ENCODE measurements at places on chromosomes 7 and 10.

GRCh38 chr7:1678571-1679325, 8.7 kb downstream of the ELFN1 start:
- DNase-seq: no peak

- DNase-seq: no peak
These were observed 29.1 kb upstream of the NRBF2 start for GRCh38 chr10:63103971-63104409.

DNA sequence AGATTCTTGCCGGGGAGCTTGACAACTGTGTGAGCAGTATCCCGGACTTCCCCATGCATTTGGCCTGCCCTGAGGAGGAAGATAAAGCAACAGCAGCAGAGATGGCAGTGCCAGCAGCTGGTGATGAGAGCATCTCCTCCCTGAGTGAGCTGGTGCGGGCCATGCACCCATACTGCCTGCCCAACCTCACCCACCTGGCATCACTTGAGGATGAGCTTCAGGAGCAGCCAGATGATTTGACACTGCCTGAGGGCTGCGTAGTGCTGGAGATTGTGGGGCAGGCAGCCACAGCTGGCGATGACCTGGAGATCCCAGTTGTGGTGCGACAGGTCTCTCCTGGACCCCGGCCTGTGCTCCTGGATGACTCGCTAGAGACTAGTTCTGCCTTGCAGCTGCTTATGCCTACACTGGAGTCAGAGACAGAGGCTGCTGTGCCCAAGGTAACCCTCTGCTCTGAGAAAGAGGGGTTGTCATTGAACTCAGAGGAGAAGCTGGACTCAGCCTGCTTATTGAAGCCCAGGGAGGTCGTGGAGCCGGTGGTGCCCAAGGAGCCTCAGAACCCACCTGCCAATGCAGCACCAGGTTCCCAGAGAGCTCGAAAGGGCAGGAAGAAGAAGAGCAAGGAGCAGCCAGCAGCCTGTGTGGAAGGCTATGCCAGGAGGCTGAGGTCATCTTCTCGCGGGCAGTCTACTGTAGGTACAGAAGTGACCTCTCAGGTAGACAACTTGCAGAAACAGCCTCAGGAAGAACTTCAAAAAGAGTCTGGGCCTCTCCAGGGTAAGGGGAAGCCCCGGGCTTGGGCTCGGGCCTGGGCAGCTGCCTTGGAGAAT, 6.7 kb downstream of the PPRC1 start:
- DNase-seq: no peak

DNA sequence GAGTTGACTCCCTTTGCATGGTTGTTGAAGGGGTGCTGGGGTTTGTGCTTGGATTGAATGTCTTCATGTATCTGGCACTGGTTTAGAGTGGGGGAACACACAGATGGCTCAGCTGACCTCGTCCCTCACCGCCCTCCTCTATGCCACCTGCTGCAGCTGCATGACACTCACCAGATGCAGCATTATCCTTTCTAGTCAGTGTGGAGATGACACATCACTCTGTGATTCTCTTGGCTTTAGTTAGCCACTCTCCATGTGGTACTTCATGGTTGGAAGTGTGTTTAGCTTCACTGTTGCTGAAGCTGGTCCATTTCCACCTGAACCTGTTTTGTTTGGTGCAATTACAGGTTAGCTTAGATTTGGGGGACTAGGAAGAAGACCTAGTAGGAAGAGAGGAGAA, 56.3 kb upstream of the BMPER start:
- peak; percentile 82 for DNase-seq

GRCh38 chr7:84142726-84143125, 51.9 kb downstream of the SEMA3A start:
- peak; percentile 7 for DNase-seq

GRCh38 chr10:36017137-36017536, 375.0 kb upstream of the FZD8 start:
- DNase-seq: peak; percentile 43

- DNase-seq: no peak
These were observed 60.5 kb downstream of the SUFU start for GRCh38 chr10:102564209-102564834.

- DNase-seq: peak; percentile 86
These were observed 223.7 kb upstream of the HABP2 start for GRCh38 chr10:113329121-113329596.

DNA sequence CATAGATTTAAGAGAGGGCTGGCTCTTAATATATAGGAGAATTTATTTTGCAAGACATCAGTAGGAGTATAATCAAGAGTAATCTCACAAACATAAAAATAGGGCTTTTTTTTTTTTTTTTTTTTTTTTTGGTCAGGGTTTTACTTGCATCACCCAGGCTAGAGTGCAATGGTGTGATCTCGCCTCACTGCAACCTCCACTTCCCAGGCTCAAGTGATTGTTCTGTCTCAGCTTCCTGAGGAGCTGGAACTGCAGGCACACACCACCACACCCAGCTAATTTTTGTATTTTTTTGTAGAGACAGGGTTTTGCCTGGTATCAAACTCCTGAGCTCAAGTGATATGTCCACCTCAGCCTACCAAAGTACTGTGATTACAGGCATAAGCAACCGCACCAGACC, 535.3 kb downstream of the CCSER2 start:
- DNase-seq: no peak

Data from amniotic epithelial cell (primary cell).